ENCODE measurements at places on chromosomes 4 and X.

DNA sequence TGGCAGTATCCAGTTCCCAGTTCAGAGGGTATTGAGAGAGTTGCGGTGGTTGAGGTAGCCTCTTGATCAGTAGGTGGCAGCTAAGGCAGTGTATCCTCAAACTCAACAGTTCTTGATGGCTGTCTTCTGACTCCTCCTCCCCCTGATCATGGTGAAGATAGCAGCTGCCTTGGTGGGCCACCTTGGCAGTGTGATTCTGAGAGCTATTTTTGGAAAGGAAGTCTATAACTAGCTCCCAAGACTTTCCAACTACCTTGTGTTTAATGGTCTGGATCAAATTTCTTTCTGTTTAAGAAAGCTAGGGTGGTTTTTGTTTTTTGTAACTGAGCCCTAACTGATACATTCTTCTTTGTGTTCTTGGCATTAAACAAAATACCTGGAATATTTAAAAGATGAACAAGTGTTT is 10.5 kb upstream of the TBC1D19 start:
- no peak for DNase-seq

GRCh38 chr4:87126056-87126455 is 94.4 kb downstream of the KLHL8 start:
- DNase-seq, result no peak

GRCh38 chr4:121846662-121847061 is 23.0 kb upstream of the CCNA2 start:
- no peak for DNase-seq

- DNase-seq, result no peak
These were observed 312.9 kb downstream of the NLGN4X start for GRCh38 chrX:5915783-5916182.

DNA sequence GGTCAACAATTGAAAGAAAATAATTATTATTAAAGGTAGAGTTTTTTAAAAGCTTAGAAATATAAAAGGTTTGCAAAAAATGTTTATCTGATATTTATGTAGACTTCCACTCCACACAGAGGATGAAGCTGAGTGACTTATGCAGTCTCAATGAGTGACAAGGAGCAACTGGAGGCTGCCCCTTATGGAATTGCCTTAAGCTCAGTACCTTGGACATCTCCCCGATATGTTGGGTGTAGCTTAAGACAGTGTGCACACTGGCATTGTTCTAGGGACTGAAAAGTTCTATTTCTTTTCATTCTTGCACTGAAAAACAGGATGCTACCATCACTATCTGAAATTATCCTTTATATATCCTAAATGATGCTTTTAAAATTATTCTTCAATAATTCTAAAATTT is 292.1 kb downstream of the PRDM5 start:
- no peak for DNase-seq

DNA sequence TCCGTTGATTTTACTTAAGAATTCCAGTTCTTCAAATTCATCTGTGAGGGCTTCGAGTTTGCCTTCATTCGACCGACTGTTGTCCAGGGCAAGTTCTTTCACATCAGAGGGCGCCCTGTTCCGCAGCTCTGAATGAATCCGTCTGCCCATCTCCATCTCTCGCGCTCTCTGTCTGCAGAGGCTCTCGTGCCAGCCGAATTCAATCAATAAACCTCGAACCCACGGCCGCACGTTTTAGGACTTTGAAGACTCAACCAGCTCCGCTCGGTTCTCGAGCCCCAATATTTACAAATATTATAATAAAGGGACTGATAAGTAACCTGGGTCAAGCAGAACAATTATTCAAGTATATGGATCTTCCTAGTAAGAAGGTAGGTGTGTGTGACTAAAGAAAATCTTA is 556.4 kb upstream of the SMIM31 start:
- DNase-seq, result no peak

DNA sequence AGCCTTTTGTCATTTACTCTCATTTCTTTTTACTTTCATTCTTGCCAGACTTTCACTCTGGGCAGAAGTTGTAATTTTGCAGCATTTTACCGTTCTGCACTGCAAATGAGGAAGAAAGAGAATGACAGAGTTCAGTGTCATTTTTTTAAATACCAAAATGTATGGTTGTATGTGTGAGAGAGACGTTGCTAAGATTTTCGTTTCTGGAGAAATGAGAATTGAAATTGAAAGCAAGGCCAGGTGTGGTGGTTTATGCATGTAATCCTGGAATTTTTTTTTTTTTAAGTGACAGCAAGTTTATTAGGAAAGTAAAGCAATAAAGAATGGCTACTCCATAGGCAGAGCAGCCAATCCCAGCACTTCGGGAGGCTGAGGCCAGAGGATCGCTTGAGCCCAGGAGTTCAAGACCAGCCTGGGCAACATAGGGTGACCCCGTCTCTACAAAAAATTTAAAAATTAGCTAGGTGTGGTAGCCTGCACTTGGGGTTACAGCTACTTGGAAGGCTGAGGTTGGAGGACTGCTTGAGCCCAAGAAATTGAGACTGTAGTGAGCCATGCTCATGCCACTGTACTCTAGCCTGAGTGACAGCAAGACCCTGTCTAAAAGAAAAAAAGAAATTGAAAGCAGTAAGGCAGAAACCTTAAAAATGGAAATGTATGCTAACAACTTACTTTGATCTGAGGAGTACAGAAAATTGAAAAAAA is 12.9 kb downstream of the DCK start:
- peak; percentile 31 for DNase-seq

GRCh38 chr4:140057701-140058100 is 96.3 kb downstream of the MAML3 start:
- DNase-seq, result peak; percentile 23

GRCh38 chr4:186712690-186713089 is 11.0 kb downstream of the FAT1 start:
- DNase-seq, result no peak

DNA sequence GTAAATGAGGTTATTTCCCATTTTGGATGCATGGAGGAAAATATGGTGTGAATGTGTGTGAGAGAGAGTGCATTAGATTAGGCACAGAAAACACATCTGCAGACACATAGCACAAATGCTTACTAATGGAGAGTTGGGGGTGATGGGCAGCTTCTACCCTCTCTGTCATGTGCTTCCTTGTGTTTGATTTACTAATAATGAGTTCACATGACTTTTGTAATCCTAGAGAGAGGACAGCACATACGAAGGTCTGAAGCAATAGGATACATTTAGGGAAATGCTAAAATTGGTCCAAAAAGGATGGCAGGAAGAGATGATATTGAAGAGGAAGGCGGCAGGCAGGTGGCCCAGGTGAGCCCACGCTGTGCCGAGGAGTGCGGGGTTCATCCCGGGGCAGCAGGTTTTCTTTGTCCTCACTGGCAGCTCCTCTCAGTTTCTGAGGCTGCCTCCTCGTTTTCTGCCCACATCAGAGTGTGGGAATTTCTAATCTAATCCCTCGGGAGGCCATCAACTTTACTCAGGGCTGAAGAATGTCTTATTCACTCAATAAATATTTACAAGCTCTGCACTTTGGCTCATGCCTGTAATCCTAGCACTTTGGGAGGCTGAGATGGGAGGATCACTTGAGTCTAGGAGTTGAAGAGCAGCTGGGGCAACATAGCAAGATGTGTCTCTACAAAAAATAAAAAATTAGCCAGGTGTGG is 15.9 kb upstream of the MAP9 start:
- no peak for DNase-seq

- no peak for DNase-seq
These were observed 3.5 kb downstream of the SH3KBP1 start for GRCh38 chrX:19883878-19884277.

GRCh38 chr4:183721207-183722081 is 62.4 kb downstream of the TRAPPC11 start:
- DNase-seq, result peak; percentile 32

DNA sequence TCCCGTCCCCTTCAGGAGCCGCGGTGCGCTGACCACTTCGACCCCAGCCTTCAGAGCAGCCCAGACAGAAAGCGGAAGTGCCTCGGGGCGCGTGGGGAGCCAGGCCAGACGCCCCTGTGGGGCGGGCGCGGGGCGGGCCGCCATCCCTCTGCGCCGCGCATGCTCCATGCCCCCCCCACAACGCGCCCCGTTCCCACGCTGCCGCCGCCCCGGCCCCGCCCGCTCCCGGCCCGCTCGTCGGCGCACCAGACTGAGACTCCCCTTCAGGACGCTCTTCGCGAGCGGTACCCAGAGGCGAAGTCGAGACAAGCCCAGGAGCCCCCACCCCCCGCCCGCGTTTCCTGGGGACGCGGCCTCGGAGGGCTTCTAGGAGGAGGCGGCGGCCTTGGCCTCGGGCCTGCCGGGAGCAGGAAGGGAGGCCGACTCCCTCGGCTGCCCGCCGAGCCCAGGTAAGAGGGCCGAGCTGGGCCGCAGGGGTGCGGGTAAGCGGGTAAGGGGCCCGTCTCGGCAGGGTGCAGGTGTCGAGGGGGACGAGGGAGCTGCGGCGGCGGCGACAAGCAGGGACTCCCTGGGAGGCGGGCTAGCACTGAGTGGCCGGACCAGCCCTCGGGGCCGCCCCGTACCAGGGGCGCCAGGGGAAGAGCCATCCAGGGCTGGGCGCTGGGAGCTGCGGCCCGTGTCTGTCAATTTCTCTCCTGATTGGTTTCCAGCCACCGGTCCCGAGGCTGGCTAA is at the start of gene ZFP92:
TSS of gene ZFP92 (plus strand) at position 218 of the 733 bp plus-strand sequence. CDS start 6,851 bp downstream, outside the sequence.
- DNase-seq, result peak; percentile 61

DNA sequence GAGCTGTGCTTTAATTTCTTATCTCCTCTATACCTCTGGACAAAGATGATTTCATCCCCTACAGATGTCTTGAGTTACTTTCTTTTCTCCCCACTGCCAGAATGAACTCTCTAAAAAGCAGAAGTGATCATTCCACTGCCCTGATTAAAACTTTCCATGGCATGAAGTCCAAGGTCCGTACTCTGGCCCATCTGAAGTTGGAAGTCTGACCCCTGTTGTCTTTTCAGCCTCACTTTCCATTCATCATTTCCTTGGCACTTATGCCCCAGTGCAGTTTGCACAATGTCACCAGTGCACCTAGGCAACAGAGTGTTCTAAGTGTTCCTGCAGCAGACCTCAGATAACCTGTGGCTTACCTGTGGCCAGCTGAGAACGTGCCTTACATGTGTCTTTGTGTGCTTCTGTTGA is 242.4 kb downstream of the FRAS1 start:
- no peak for DNase-seq

DNA sequence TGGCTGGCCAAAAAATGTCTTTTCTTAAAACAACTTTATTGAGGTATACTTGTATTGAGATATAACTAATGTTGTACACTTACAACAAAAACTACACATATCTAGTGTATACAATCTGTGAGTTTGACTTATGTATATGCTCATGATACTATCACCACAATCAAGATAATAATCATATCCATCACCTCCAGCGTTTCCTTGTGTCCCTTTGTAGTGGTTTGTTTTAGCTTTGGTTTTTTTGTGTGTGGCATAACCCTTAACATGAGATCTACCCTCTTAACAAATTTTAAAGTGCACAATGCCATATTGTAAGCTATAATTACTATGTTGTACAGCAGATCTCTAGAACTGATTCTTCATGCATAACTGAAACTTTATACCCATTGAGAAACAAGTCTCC is 13.4 kb upstream of the PCSK1N start:
- DNase-seq, result no peak

DNA sequence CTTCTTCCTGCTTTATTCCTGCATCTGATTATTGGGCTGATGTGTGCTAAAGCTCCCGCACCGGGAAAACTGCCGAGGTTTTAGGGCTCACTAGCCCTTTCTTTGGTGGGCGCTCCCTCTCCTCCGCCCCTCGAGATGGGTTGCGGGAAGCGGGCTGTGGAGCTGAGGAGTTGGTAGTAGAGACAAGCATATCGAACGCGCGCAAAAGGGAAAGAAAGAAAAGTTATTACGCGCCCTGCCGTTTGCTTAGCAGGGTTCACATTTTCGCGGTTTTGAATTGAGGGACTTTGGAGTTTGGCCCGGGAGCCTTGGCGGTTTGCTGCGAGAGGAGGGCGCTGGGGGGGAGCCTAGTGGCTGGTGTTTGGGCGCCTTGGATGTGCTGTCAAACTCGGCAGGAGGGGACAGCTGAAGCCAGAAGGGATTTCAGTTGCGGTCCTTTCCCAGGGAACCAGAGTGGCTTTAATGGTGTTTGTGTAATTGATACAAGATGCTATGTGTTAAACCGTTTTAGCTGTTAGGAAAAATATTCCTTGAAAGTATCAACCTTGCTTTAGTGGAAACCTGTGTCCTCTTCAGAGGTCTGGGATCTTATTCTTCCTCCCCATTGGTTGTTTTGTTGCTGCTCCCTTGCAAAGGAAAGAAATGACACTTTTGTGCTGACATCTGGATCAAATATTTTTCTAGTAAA is 1.1 kb downstream of the GAB1 start:
- no peak for DNase-seq

- DNase-seq, result no peak
These were observed 187.7 kb downstream of the DCTD start for GRCh38 chr4:182729516-182729915.

GRCh38 chr4:22515145-22515887 is 550 bp downstream of the ADGRA3 start:
- peak; percentile 33 for DNase-seq

GRCh38 chrX:125757794-125758564 is 408.1 kb downstream of the DCAF12L2 start:
- no peak for DNase-seq

DNA sequence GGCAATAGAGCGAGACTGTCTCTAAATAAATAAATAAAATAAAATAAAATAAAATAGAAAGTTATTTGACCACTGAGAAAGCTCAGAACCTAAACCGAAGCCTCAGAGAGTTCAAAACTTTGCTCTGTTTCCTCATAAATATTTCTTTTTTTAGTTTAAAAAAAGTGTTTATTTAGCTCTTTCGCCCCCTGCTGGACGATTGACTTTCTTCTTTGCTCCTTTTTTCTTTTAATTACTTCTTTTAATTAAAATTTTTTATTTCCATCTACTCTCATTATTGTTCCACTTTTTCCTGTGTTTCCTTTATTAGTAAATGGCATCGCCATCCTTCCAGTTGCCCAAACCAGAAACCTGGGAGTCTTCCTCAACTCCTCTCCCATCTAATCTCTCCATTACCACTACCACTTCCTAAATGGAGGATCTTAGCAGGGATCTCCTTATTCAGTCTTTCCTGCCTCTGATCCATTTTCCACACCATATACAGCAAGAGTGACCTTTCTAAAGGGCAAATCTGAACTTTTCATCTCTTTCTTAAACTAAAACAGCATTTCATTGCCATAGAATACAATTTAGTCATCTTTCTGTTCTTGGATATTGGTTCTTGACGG is 728 bp upstream of the IL13RA2 start:
- DNase-seq, result no peak

- DNase-seq, result no peak
These were observed 30.1 kb downstream of the TEX13A start for GRCh38 chrX:105190252-105190853.

GRCh38 chr4:101102114-101102742 is 245.1 kb downstream of the PPP3CA start:
- no peak for DNase-seq

- DNase-seq, result no peak
These were observed 138.0 kb downstream of the VEGFC start for GRCh38 chr4:176654565-176655216.

- DNase-seq, result no peak
These were observed 18.5 kb downstream of the APLN start for GRCh38 chrX:129636175-129636681.

GRCh38 chr4:186733778-186734177 is 10.1 kb upstream of the FAT1 start:
- no peak for DNase-seq
